ENCODE measurements at places on chromosomes 16 and 17. TPM values are rescaled to one million over a fixed set of nuclear protein-coding genes. Genes with fewer than 3 reads are reported as not detected.

GRCh38 chr17:82949984-82950383, 110.2 kb upstream of the ZNF750 start:
- no peak overlapping the region for H3K4me3 ChIP-seq
- no peaks in the 10 kb centered on the region for H3K27me3 ChIP-seq
- DNase-seq, result no peak
- no peaks in the 10 kb centered on the region for H3K4me1 ChIP-seq

GRCh38 chr17:863880-864279, 81.7 kb downstream of the MRM3 start:
- H3K4me3 ChIP-seq, result no peak overlapping the region
- H3K27me3 ChIP-seq, result no peaks in the 10 kb centered on the region
- no peak for DNase-seq
- H3K36me3 ChIP-seq, result no peaks in the 10 kb centered on the region

- no peaks in the 10 kb centered on the region for H3K27me3 ChIP-seq
- DNase-seq, result no peak
- H3K4me3 ChIP-seq, result no peak overlapping the region
- no peaks in the 10 kb centered on the region for H3K36me3 ChIP-seq
- no peak overlapping the region for H3K27ac ChIP-seq
- H3K4me1 ChIP-seq, result no peaks in the 10 kb centered on the region
Measured at GRCh38 chr16:87254296-87254695, 62.9 kb downstream of the C16orf95 start.

DNA sequence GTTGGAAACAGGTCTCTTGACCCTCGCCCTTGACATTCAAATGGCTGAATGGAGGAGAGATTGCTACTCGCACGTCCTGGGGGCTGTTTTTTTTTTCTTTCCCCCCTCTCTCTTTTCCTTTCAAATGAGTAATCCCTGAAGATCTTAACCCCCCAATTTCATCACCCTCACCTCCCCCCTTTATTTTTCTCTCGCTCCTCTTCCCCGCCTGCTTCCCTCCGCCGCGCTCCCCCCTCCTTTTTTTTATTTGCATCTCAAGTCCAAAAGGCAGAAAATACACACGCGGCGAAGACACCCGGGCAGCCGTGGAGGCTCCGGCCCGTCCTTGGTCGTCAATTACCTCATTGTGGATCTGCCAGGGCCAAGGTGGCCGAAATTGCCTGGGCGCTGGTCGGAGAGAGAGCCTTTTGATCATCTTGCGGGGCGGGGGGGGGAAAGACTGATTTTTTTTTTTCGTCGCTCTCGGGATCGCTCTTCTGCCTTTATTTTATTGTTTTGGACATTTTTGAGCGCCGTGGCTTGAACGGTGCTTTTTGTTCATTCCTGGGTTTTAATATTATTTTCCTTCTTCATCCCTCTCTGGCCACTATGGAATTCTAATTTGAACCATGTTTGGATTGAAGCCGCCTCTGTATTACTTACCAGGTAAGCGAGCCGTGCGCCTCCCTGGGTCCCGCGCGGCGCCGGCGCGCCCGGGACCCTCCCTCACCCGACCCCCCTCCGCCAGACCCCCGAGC, 57.2 kb upstream of the GSE1 start:
- H3K4me3 ChIP-seq, result peak overlapping the region; percentile 99
- H3K36me3 ChIP-seq, result no peaks in the 10 kb centered on the region
- DNase-seq, result peak; percentile 53
- peaks cover 42% of the 10 kb centered on the region for H3K4me1 ChIP-seq
- H3K27ac ChIP-seq, result peak overlapping the region; percentile 3

Gene KCNH6
- total RNA-seq, result not detected

Gene HCRT
- not detected for total RNA-seq

Gene HSPB9
- total RNA-seq, result 0.14 TPM

All from adrenal gland (tissue), 19 donors.